ENCODE measurements at places on chromosomes 16 and 17.

DNA sequence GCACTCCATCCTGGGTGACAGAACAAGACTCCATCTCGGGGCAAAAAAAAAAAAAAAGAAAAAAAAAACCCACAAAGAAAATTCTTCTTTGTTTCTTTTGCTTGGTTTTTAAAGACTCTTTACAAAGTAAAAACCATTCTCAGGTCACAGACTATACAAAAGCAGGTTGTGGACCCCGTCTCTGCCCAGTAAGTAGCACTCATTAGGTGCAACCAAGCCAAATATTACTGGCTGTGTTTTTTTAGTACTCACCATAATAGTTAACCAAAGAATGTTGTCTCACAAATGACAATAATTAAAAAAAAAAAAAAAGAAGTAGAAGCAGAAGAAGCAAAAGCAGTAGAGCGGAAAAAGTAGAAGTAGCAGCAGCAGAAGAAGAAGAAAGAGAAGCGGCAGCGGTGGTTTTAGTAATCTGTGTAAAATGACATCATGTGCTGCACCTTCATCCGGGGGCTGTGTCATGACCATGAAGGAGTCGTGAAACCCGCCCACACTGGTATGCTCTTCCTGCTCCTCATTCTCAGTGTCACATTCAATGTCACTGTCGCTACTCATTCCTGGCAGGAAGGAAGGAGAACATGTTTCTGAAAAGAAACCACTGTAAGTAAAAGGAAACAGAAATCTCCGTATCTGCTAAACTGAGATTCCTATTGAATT is 105.4 kb downstream of the TRIM37 start:
- peak; percentile 27 for DNase-seq

- no peak for DNase-seq
Observed at GRCh38 chr16:81528256-81528655, 83.6 kb downstream of the CMIP start.

DNA sequence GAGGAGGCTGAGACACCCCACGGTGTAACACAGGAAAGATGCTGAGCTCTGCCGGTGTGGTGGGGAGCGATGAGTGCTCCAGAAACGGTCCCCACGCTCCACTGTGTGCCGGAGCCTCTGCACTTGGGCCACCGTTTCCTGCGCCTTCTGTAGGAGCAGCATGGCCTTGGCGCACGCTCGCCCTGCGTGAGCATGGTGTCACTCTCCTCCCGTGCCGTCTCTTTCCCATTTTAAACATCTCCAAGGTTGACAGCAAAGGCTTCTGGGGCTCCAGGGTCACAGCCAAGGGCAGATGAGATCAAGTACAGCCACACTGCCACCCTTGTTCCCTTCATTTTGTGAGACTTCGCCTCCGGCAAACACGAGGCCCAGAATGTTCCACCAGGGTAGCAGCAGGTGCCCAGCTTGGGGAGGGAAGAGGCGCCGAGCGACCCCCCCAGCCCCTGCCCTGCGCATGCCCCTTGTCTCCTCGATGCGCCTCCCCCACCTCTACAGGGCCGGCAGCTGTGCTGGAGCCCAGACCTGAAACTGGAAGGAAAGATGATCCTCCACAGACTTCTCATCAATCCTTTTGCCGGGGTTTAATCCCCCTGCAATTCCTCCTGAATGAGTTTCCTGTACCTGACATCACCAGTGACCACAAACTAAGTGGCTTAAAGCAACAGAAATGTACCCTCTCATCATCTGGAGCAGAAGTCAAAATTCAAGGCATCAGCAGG is 19.9 kb upstream of the OSGIN1 start:
- DNase-seq, result peak; percentile 72

DNA sequence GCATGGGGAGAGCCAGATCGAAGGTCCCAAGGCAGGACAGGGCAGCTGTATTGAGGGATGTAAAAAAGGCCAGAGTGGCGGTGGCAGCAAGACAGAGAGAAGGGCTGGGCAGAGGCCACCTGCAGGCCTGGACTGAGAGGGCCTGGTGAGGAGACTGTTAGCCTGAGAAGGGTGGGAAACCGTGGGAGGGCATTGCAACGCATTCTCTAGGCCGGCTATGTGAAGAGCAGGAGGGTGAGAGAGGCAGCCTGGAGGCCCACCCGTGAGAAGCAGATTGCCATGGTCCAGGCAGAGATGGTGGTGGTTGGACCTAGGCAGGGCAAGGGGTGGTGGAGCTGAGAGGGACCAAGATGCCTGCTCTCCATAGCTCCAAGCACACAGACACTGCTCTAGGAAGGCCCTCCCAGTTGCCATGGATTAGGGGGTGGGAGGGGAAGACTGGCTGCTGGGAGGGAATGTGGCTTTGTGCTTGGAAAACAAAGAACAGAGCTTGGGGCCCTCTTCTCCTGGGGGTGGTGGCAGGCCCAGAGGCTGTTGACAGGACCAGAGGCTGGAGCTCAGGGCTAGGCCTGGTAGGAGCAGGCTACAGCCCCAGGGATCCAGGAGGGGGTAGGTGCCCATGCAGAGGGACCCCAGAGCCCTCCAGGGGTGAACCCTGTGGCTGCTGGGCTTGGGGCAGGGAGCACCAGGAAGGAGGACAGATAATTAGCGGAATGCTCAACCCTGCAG is 12.4 kb upstream of the TCAP start:
- no peak for DNase-seq

DNA sequence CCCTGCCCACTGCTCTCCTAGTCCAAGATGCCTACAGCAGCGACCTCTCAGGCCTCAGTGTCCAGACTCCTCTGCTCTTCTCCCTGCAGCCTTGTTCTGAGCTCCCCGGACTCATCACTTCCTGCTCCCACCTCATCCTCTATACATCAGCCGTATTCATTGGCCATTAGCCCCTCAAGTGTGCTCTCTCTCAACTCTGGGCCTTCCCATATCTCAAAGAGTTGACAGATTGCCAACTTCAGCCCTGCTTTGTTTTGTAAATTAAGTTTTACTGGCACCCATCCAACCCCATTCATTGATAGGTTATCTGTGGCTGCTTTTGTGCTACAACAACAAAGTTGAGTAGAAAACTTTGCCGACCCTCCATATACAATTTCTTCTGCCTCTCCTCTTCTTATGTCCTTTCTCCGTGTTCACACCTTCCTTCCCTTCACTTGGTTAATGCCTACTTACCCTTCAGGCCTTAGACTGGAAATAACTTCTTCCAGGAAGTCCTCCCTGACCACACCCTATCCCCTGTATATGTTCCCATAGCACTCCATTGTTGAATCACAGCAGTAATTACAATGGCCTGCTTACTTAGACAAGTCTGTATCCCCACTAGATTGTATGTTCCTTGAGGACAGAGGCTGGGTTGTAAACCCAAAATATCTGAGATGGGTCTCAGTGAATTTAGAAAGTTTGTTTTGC is 63.4 kb upstream of the TANC2 start:
- no peak for DNase-seq

GRCh38 chr17:81832608-81833159 is 407 bp downstream of the MCRIP1 start:
- no peak for DNase-seq

DNA sequence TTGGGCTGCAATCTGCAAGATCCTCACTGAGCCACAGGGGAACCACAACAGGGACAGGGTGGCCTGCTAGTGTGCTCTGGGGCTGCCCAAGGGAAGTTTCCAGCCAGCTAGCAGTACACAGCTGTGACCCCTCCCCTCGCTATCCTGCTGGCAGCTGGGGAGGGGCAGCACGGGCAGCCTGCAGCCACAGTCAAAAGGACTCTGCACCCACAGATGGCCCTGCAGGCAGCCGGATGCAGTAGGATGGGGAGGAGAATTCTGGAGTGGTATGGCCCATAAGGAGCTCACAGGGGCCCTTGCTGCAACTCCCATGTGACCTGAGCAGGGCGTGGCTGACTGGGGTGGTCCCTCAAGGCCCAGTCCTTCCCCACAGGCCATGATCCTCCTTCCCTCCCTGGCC is 74.3 kb downstream of the PLD6 start:
- no peak for DNase-seq

DNA sequence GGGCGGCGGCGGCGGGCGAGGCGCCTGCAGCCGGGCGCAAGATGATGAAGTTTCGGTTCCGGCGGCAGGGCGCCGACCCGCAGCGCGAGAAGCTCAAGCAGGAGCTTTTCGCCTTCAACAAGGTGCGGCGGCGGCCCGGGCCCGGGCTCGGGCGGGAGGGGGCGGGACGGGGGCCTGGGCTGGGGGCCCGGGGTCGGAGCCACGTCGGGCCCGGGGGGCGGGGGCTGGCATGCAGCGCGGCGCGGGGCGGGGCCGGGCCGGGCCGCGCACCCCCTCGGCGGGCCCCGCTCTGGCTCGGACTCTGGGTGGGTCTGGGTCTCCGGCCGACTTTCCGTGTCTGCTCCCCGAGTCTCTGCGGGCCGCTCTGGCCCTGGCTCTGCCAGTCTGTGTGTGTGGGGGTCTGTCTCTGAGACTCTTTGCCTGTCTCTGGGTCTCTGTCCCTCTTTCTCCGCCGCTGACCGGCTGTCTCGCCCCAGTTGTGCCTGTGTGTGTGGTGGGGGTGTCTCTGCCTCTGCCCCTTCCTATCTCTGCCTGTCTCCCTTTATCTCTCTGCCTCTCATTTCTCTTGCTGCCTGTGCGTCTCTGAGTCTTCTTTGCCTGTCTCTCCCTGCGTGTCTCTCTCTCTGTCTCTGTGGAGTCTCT is 328 bp downstream of the LLGL1 start:
- DNase-seq, result no peak

GRCh38 chr16:89761304-89761922 is 40.1 kb downstream of the ZNF276 start:
- DNase-seq, result no peak

- DNase-seq, result no peak
Observed at GRCh38 chr16:75272097-75272551, 20.7 kb upstream of the BCAR1 start.

GRCh38 chr16:24427840-24428239 is 111.5 kb upstream of the RBBP6 start:
- no peak for DNase-seq

DNA sequence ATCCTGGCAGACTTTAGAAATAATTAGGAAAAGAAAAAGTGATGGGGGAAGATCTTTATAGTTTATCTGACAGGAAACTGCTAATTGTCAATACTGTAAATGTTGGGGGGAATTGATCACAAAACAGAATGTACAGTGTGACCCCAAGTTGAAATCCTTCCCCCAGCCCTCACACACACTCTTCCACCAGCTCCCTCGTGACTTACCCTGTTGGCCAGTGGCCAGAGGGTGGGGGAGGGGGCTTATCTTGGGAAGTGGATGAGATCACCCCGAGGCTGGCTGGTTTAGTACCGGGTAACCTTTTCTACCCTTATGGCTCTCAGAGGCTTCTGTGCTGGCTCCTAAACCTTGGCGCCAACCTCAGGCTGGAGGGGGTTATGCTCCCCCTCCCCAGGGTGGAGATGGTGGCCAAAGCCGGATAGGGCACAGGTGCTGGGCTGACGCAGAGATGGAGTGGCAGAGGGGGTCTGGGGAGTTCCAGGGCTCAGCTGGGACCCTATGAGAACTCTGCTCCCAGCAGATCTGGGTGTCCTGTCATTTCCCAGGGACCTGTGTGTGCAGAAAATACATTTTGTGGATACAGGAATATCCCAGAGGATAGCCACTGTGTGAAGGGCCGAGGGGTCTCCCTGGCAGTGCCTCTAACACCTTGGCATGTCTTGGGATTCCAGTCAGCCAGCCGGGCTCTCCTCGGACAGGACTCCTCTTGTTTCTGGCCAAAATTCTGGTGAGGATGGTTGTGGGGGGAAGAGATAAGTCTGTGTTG is 18.6 kb downstream of the CDH16 start:
- DNase-seq, result peak; percentile 72

DNA sequence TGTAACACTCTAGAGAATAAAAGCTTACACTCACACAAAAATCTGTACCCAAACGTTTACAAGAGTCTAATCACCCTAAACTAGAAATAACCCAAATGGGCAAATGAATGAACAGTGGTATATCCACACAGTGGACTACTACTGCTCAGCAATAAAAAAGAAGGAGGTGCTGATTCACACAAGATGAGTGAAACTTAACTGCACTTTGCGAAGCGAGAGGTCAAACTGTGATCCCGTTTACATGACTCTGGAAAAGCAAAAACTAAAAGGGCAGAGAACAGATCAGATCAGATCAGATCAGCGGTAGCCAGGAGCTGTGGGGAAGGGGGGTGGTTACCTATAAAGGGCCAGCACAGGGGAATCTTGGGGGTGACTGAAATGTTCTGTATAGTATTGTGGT is 113.4 kb downstream of the TRIM37 start:
- no peak for DNase-seq

GRCh38 chr16:51565184-51565583 is 414.1 kb upstream of the SALL1 start:
- no peak for DNase-seq

- DNase-seq, result peak; percentile 96
Observed at GRCh38 chr16:53130159-53131049, 75.6 kb downstream of the CHD9 start.

GRCh38 chr17:40615068-40615840 is 32.4 kb downstream of the SMARCE1 start:
- peak; percentile 19 for DNase-seq

DNA sequence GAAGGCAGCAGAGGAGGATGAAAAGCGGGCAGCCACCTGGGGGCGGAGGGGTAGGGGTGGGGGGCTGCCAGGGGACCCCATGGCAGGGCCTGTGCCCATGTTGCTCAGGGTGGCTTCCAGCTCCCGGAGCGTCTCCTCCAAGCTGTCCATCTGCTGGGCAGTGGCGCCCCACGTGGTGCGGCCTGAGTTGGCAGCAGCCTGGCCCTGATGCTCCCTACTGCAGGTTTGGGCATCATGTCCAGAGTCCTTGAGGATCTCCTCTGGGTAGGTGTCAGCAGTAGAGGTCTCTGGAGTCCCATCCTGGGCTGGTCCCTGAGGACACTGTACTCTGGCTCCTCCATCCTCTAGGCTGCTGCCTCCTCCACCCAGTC is 60.9 kb downstream of the SRCIN1 start:
- DNase-seq, result no peak

- DNase-seq, result peak; percentile 49
Observed at GRCh38 chr16:83955218-83956130, 2.4 kb downstream of the OSGIN1 start.

DNA sequence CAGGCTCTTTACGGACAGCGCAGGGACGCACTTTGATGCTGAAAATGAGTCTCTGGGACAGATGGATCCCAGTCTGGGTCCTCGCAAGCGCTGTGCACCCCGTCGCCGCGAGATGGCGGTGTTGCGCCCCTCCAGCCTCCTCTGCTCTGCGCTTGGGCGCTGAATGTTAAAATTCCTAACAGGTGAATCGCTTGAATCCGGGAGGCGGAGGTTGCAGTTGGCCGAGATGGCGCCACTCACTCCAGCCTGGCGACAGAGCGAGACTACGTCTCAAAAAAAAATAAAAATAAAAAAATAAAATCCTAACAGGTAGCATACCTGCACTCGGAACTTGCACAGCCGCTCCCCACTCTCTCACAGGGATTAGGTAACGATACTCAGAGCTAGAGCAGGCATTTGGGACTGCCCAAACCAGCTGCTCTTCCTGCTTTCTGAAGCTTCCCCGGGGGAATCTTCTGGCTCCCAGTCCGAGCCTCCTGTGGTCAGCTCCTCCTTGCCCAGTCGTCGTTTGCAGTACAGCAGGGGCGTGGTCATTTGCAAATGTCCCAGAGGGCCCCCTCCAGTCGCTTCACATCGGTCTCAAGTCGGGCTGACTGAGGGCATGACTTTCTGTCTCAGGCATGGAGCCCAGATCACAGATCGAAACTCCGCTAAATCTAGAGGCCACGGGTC is 26.2 kb upstream of the OSGIN1 start:
- peak; percentile 71 for DNase-seq

GRCh38 chr16:89293276-89294143 is 76.0 kb downstream of the ZNF778 start:
- DNase-seq, result no peak

- DNase-seq, result no peak
Observed at GRCh38 chr17:34299027-34299426, 13.5 kb downstream of the CCL11 start.

GRCh38 chr17:45051060-45051719 is at the start of gene DCAKD:
Gene DCAKD (minus strand): TSS chr17:45051632. CDS start chr17:45034885, 16,747 bp downstream.
- peak; percentile 96 for DNase-seq

- DNase-seq, result no peak
Observed at GRCh38 chr17:29123111-29123510, 57.1 kb downstream of the MYO18A start.
